Pulmonary artery endothelial cell (primary cell): ENCODE measurements at places on chromosomes 2 and 18. TPM values are rescaled to one million over a fixed set of nuclear protein-coding genes. Genes with fewer than 3 reads are reported as not detected.

DNA sequence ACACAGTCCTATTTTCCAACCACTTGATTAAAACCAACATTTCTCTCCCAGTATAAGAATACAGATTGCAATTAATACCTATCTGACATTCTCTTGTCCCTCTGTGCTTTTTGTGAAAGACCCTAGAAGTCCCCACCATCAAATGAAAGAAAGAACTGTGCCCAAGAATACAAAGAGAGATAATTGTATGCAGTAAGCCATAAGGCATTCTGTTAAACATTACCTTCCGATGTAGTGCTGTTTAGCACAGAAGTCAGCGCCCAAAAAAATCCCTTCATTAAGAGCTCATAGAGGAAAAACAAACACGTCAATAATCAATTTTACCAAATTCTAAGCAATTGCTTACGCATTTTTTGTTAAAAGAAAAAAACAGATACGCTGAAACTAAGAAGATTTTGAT is 41.1 kb downstream of the ZNF516 start:
- DNase-seq = no peak

GRCh38 chr2:70990216-70990615 is 4.5 kb downstream of the TEX261 start:
- no peak for DNase-seq

DNA sequence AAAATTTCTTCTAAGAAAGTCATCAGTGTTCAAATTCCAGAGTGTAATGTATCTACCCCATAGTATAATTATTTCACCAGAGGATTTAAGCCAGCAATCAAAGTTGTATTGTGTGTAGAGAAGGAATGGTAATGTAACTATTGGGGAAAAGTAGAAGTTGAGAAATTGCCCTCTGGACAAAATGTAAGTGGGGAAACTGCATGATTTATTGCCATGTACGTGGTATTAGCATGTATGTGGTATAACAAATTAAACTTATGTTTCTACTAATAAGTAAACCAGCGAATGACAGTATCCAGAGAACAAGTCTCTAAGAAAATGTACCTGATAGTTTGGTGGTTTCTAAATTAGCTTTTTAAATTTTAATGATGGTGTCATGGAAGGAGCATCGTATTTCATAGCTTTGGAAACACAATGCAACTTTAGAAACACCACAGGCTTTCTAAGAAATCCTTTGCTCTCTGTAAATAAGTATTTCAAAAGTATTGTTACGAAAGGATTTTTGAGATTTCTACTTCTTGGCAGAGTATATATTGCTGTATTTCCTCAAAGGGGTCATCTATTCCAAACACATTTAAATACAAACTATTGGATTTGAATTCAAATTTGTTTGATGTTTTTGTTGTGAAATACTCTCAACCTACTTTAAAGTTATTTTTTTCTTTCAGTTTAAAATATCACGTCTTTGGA is 1018.9 kb upstream of the ZEB2 start:
- no peak for DNase-seq

CFAP65 gene
- under 0.01 TPM in 1 of 2 replicates, not detected in the other for total RNA-seq

FANCL gene
- 13.2 and 14.9 TPM in 2 replicates for total RNA-seq

- no peak for DNase-seq
These were observed 303.6 kb downstream of the SLC8A1 start for GRCh38 chr2:40148334-40148733.

GRCh38 chr2:69715964-69716363 is 26.0 kb upstream of the ANXA4 start:
- DNase-seq = no peak

ERBB4 gene
- 0.07 and 0.11 TPM in 2 replicates for total RNA-seq

DNA sequence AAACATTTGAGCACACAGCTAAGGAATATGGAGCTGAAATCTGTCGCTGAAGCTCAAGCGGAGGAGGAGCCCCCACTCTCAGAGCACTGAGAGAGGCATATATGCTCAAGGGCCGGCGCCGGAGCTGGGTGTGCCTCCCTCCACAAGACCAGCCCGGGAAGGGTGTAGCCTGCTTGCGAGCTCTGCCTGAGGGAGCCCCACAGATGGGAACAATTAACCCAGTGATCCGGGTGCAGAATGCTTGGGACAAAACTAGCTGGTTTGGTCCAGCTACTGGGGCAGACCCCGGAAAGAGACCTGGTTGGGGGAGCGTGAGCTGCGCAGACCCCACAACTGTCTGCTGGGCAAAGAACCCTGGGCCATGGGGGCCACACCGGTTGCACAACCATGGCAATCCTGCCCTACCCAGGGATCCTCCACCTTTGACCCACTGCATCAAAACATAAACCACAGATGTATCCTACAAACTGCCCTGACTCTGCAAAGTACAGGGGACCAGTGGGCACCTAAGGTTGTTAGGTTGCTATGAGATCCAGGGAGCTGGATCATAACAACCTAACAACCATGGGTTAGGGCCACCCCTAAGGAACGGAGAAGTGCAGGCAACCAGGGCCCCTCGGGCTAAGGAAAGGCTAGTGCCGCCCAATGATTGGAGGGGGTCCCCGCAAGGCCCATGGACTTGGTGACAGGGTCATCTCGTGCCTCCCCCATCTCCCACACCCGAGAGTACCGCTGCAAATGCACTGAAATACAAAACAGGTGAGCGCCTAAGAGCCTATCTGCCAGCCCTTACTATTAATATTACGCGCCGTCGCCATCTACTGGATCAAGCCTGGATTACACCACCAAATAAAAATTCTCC is 53.4 kb upstream of the SCN1A start:
- no peak for DNase-seq

DNA sequence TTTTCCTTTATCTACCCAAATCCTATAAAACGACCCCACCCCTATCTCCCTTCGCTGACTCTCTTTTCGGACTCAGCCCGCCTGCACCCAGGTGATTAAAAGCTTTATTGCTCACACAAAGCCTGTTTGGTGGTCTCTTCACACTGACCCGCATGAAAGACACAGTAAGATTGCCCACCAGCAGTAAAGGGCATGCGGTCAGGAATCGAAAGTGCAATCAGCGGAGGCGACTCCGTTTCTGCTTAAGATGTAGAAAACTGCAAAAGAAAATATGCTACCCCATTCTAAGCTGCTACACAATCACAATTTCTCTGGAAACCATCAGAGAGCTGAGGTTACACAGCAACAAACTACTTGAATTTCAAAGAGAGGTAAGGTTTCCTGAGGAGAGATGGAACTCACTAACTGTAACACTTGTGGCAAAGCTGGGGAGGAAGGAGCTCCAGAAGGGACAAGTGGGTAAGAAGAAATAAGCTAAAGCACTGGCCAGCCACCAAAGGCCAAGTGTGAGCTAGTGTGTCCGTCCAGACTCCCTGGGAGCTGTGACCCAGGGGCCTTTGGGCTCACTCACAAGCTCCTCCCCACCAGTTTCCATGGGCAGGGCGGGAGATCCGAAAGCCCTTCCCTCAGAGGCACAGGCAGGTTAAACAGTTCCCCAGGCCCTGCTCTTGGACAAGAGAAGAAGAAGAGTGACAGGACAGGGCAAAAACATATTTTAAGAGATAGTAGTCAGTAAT is 72.8 kb upstream of the TGFA start:
- no peak for DNase-seq

GRCh38 chr2:63497576-63497975 is 90.7 kb downstream of the WDPCP start:
- no peak for DNase-seq

CD8B gene
- not detected in 2 replicates for total RNA-seq

LYG2 gene
- total RNA-seq = not detected in 2 replicates

SLC20A1 gene
- total RNA-seq = 81.2 and 109 TPM in 2 replicates

GRCh38 chr2:194705398-194705797 is 951.6 kb upstream of the SLC39A10 start:
- DNase-seq = no peak

DNA sequence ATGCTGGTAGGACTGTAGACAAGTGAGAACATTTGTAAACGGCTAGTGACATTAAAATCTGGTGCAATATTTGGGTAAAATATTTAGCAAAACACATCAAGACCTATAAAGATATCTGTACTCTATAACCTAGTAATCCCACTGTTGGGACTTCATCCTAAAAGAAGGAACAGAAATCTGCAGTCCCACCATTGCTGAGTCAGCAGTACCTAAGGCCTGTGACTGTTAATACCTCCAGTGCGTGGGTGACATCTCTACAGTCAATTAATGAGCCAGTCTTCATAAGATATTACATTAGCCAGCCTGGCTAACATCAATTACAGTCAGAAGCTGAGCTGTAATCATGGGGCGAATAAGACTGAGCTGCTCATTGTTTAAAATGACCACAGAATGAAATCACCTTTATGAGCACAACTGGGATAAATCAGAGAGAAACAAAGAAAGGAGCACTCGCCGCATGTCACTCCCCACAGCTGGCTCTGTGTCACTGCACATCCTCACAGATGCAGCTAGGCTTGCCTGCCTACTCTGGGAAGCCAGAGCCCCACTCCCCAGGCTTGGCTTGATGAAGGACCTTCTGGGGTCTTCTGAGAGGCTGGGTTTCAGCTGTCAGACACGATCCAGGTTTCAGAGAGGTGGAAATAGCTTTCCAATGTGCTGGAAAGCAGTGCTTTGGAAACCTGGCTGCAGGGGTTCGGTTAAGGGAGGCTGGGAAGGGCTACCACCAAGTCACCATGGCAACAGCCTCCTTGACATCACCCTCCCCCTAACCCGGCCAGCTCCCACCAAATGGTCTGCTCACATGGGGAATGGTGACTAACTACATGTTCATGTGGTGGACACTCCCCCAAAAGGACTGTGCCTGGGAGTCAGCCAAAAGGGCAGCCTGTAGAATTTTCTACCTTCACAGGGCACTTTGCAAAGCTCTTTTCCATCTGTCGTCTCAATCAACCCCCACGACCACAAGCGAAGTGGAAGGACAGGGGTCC is 145.0 kb downstream of the ZBTB7C start:
- DNase-seq = no peak

TCF23 gene
- total RNA-seq = not detected in 2 replicates

- no peak for DNase-seq
These were observed 801.4 kb downstream of the BCL11A start for GRCh38 chr2:59752071-59752470.

MYO7B gene
- 0.07 and 1.5 TPM in 2 replicates for total RNA-seq

DNA sequence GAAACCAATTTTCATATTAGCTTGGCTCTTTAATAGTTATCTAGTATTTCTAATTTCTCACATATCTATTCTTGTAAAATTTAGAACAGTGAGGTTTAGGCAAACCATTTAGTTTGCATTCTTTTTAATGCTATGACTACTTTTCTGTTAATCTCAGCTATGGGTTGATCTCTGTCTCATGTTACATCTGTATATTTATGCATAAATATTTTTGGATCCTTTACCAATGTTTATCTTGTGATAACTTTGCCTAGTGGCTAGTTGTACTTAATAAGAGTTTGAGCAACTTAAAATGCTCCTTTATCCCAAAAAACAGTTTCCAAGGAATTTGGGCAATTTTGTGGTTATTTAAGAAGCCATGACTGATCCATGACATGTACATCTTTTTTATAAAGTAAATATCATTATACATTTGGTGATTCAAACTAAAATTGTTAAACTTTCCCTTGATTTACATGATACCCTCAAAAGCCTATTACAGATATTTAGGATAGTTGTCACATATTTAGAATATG is 86.3 kb downstream of the R3HDM1 start:
- no peak for DNase-seq

GRCh38 chr2:231146665-231147064 is 21.8 kb upstream of the HTR2B start:
- DNase-seq = no peak

- DNase-seq = no peak
These were observed 1030.3 kb downstream of the TDRD15 start for GRCh38 chr2:22153931-22154613.

MC2R gene
- total RNA-seq = not detected in 2 replicates

DNA sequence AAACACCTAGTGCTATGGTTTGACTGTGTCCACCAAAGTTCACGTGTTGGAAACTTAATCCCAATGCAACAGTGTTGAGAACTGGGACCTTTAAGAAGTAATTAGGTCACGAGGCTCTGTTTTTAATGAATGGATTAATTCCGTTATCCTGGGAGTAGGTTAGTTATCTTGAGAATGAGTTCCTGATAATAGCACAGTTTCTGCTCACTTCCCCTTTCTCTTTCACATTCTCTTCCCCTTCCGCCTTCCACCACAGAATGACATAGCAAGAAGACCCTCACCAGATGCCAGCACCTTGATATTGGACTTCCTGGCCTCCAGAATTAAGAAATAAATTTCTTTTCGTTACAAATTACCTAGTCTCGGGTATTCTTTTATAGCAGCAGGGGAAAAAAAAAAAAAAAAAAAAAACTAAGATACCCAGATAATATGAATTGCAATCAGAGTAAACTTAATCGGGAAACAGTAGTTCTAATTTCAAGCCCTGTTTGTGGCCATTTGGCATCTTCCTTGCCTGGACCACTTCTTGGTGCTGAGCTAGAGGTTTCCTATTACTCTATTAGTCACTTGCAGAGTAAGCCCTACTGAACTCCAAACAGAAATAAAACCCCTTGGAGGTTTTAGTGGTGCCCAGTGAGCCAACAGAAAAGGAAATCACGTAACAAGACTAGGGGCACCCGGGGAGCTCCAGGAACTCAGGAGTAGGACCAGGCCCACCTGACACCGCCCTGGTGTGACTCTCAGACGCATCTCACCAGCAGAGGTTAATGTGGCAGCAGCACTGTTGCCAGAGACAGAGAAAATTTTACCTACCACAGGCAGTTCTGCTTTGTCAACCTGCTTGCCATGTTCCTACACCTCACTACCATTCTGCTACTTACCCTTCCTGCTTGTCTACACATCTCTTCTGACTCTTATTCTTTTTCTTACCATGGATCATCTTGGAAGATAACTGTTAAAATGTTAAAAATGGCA is 147.6 kb upstream of the CAB39 start:
- no peak for DNase-seq

- no peak for DNase-seq
These were observed 141.1 kb downstream of the EIPR1 start for GRCh38 chr2:3236300-3237045.

TFCP2L1 gene
- not detected in 2 replicates for total RNA-seq

KCTD1 gene
- 13.5 and 14.6 TPM in 2 replicates for total RNA-seq

GRCh38 chr2:31239593-31240177 is 5.7 kb downstream of the EHD3 start:
- DNase-seq = no peak

SCN9A gene
- total RNA-seq = 0.11 and 0.33 TPM in 2 replicates

- DNase-seq = no peak
These were observed at the start of gene CNGA3 for GRCh38 chr2:98346311-98347236. Gene CNGA3, plus strand, starts transcription at chr2:98346456. Its CDS starts 23,520 bp downstream, at chr2:98369976.

- DNase-seq = no peak
These were observed 303.1 kb downstream of the TGIF1 start for GRCh38 chr18:3753106-3753505.
